Activated CD8-positive, alpha-beta memory T cell treated with anti-CD3 and anti-CD28 coated beads for 1 hour (primary cell): ENCODE measurements at places on chromosomes 6 and 20.

DNA sequence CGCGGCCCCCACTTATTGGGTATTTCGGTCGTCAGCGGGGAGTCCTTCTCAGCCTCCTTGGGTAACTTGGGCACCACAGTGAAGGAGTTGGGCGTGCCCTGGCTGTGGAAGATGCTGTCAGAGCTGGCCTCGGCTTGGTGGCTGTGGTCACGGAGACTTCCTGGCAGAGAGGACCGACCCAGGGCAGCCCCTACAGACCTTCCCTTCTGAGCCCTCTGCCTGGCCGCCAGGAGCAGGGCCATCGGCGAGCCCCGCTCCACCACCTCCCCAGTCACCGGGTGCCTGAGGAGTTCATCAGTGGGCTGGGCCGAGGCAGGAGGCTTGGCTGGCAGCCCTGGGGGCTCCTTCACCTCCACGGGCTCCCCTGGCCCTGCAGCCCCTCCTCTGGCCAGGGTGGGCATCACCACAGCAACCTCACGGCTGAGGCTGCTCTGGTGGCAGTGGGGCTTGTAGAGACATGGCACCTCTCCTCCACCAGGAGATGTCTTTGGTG lies 37.2 kb downstream of the C6orf132 start:
- no peak for DNase-seq

- no peak for DNase-seq
Measured at GRCh38 chr20:57275813-57276212, 9.4 kb upstream of the BMP7 start.

GRCh38 chr6:37556881-37557644 lies 57.4 kb upstream of the CCDC167 start:
- no peak for DNase-seq

DNA sequence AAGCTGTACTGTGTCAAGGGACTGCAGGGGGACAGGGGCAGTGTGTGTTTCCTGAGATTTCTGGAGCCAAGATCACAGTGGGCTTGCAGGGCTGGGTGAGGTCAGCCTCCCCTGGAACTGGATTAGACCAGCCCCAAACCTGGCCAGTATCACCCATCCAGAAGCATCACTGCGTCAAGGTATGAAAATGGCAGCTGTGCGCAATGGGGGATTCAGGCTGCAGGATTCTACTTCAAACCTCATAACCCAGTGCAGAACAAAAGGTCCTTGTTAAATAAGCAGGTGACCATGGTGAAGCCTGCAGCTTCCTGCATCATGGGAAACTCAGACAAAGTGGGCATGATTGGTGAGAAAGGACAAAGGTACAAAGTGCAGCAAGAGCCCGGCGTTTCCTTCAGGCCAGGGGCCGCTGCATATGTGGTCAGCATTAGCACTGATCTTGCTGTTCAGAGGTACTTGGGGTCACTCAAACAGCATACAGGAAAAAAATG lies 33.4 kb downstream of the TRAF3IP2 start:
- DNase-seq, result no peak

- DNase-seq, result no peak
Measured at GRCh38 chr6:37137201-37138090, 32.5 kb upstream of the PIM1 start.

GRCh38 chr6:96520171-96521115 lies 1.2 kb upstream of the UFL1 start:
- no peak for DNase-seq

GRCh38 chr6:155270561-155271091 lies 6.8 kb downstream of the CLDN20 start:
- no peak for DNase-seq

DNA sequence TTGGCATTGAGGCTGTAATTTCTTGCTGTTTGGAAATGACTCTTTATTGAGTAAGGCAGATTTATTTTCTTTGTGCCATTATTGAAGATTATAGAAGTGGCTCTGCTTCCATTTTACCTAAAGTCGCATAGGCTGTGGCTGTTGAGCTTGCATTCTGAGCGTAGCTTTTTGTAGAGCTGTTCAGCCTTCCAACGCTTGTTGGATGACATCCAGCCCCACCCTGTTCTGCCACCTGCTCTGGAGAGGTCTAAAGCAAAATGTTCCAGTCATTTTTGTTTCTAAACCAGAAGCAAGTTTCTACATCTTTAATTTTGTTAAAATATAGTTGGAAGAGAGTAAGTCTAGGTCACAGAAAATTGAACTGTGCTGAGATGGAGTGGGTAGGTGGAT lies 24.4 kb downstream of the UST start:
- DNase-seq, result no peak
